ENCODE measurements at places on chromosomes 2 and 18.

- no peak for DNase-seq
Measured at GRCh38 chr2:207660994-207661393, 35.8 kb upstream of the METTL21A start.

GRCh38 chr2:139217641-139218040, 437.5 kb upstream of the NXPH2 start:
- DNase-seq: no peak

DNA sequence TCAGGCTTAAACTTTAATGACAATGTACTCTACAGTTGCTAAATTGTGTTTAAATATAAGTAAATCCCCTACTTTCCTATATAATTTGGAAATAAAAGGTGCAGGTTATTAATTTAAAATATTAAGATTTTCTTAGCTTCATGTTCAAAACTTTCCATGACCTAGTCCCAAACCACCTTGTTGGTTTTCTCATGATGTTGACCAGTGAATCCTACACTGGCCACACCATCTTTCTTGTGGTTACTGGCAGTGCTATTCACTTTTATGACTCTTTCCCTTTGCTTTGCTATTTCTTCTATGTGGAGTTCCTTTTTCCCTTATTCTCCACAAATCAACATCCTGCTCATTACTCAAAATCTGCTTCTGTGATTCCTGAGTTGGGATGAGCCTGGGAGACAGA, 138.6 kb upstream of the NDUFV2 start:
- DNase-seq: no peak

- DNase-seq: no peak
Measured at GRCh38 chr2:70261501-70261900, 3.6 kb downstream of the PCYOX1 start.

DNA sequence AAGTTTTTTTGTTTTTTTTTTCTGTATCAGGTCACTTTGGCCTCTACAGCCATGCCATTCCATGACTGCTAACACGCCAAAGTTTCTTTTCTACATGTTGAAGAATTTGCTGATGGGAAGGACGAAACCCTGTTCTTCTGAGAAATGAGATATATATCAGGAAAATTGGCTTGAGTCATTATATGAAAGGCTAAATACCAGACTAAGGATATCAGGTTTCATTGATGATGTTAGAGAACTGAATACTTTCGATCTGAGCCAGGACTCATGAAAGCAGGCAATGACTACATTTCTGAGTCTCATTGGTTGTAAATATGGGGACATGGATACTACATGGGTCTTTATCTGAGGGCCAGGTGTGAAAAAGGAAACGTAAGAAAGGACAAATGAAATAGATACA, 181.4 kb downstream of the OSR1 start:
- DNase-seq: no peak
